Activated gamma-delta T cell treated with Interleukin-2 at 50 U/mL for 16 hours (primary cell): ENCODE measurements at places on chromosomes 4 and X.

DNA sequence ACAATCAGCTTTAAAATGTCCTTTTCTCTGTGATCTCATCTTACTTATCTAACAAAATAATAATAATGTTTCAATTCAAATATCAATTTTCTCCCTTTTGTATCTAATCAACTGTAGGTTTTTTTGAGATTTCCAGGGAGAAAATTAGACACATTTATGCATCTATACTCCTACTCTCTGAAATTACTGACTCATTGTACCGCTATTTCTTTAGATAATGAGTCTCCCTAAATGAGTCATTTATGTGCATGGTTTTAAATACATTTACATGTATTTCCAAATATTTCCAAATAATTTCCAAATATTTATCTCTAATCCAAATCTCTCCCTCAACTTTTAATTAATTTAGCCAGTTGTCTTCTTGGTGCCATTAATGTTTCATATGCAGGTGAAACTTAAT lies 621.0 kb downstream of the TECRL start:
- DNase-seq, result no peak

- peak; percentile 69 for DNase-seq
Measured at GRCh38 chr4:40301603-40302002, 33.5 kb upstream of the CHRNA9 start.

DNA sequence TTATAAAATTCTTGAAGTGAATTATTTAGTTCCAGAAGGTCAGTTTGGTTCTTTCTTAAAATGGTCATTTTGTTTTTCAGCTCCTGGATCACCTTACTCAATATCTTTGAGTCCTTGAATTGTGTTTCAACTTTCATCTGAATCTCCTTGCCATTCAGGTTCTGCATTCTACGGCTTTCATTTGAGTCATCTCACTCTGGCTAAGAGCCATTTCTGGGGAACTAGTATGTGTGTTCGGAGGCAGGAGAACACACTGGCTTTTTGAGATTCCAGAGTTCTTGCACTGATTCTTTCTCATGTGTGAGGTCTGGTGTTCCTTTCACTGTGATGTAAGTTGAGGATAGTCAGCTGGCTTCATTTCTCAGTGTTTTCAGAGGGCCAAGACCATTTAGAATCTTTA lies 708.4 kb upstream of the FRG1 start:
- DNase-seq, result no peak

GRCh38 chr4:149140841-149141240 lies 674.8 kb downstream of the IQCM start:
- no peak for DNase-seq

DNA sequence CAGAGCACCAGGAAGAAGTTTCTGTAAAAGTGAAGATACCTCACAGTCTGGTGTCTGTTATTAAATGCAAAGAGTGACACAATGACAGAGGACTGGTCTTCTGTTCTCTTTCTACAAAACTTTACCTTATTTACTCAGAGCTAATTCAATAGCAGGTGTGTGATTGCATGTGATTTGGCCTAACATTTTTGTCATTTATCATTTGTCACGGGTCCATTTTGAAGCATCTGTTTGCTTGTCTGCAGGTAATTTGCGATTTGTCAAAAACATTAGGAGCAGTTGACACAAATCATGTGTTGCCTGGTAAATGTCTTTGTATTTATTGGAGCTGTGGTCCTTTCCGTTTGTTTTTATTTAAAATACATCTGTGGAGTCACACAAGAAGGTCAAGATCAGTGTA lies 1232.4 kb downstream of the STIM2 start:
- DNase-seq, result no peak

GRCh38 chr4:24820541-24820940 lies 25.2 kb downstream of the SOD3 start:
- no peak for DNase-seq

GRCh38 chrX:103275947-103276567 lies 493 bp downstream of the TCEAL5 start:
- DNase-seq, result no peak

- no peak for DNase-seq
Measured at GRCh38 chrX:132740316-132741123, 217.9 kb downstream of the HS6ST2 start.

GRCh38 chr4:57098415-57098814 lies 11.8 kb downstream of the IGFBP7 start:
- DNase-seq, result no peak

DNA sequence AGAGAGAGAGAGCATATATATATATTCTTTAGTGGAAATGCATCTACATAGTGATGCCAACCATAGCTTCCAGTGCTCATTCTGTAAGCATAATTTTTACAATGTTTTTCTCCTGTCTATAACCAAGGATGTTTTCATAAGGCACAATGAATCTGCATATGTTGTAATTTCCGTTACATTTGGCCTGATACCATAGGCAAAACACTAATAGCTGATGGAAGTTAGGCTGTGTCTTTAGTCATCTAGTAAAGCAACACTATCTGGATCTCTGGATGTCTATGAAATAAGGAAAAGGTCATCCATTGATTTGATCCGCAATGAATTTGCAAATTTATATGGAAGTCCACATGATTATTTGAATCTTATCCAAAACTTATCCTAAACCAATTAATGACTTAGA lies 8.1 kb downstream of the PCDH7 start:
- no peak for DNase-seq

DNA sequence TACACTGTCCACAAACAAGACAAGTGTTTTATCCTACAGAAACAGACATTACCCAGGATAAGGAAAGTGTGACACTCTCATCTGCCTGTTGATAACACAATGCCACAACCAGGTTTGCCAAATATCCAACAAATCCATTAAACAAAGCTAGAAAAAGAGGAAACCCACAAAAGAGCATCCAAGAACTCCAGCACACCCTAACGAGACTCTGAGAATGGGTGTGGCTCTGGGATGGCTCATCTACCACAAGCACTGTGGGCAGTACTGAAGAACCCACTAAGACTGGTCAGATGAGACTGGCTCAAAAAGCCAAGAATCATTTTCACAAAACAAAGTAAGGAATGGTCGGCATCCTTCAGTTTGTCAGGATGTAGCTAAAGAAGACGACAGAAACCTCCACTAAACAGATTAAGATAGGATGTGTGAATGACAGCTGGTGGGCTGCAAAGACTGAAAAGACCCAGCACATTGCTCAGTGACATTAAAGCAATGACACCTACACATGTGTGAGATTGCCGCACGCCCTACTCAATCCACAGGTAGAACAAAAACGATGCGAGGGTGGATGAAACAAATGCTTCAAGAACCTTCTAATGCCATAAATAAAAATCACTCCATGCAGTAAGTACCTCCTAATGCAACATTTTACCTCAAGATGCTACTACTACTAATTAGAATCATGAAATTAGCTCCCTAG lies 14.7 kb downstream of the ATP8A1 start:
- DNase-seq, result no peak

- no peak for DNase-seq
Measured at GRCh38 chr4:144171697-144172096, 31.2 kb upstream of the GYPA start.

- no peak for DNase-seq
Measured at GRCh38 chrX:23052324-23052723, 52.6 kb downstream of the DDX53 start.

- DNase-seq, result no peak
Measured at GRCh38 chrX:141742666-141743065, 44.1 kb upstream of the SPANXD start.

- no peak for DNase-seq
Measured at GRCh38 chrX:20527558-20528011, 260.9 kb upstream of the RPS6KA3 start.

DNA sequence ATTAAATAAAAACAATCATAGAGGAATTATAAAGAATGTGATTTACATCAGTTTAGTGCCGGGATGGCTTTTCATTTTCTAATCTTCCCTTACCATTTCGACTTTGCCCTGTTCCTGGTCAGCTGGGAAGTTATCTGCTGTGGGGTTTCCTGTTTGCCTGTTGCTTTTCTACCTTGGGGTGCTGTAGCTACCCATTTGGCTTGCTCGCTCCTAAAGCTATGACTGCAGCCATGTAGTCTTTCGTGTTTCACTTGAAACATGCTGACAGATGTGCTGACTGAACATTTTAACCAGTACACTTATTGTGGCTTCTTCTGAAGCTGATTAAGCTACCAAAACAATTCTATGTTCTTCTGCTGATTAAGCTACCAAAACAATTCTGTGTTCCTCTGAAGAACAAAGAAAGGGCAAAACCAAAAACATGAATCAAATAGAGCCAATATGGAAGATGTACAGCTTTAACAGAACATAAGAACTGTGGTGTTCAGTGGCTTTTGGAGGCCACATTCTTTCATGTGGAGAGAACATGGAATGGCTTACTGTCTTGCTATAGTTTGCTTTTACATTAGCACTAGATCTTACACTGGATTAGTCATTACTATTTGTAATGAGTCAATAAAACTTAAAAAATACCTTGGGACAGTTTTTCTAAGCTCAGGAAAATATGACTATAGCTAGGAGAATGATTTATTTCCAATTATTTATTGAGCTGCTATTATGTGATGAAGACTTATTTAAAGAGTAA lies 440.4 kb downstream of the SPRY1 start:
- DNase-seq, result no peak
